ENCODE measurements at places on chromosomes 1 and 21. TPM values are rescaled to one million over a fixed set of nuclear protein-coding genes. Genes with fewer than 3 reads are reported as not detected.

The ACTA1 gene
- not detected for total RNA-seq

The WNT2B gene
- total RNA-seq: 8.5 TPM

The SYF2 gene
- 38.8 TPM for total RNA-seq

The ITGB2 gene
- 370 TPM for total RNA-seq

The INSRR gene
- not detected for total RNA-seq

The TOMM40L gene
- total RNA-seq: 11.6 TPM

The VSIG8 gene
- not detected for total RNA-seq

The HAO2 gene
- total RNA-seq: not detected

The CSF3R gene
- total RNA-seq: 202 TPM

The CAPN8 gene
- total RNA-seq: 83.5 TPM

The PRAMEF6 gene
- total RNA-seq: not detected

The ARHGAP30 gene
- total RNA-seq: 38.0 TPM

The FCRL5 gene
- 0.93 TPM for total RNA-seq

The CCDC27 gene
- not detected for total RNA-seq

The KRTAP11-1 gene
- not detected for total RNA-seq

- DNase-seq: no peak
Observed at GRCh38 chr1:93399781-93400180, 48.1 kb upstream of the FNBP1L start.

- DNase-seq: no peak
Observed at GRCh38 chr1:236079703-236080102, 14.8 kb upstream of the NID1 start.

- DNase-seq: no peak
Observed at GRCh38 chr1:214717351-214717750, 114.4 kb downstream of the CENPF start.

GRCh38 chr1:36565576-36566501, 83.1 kb upstream of the CSF3R start:
- DNase-seq: peak; percentile 34

GRCh38 chr1:157137408-157138219, 581 bp downstream of the ETV3 start:
- DNase-seq: no peak

- no peak for DNase-seq
Observed at GRCh38 chr1:214419650-214420049, 131.8 kb downstream of the PTPN14 start.

DNA sequence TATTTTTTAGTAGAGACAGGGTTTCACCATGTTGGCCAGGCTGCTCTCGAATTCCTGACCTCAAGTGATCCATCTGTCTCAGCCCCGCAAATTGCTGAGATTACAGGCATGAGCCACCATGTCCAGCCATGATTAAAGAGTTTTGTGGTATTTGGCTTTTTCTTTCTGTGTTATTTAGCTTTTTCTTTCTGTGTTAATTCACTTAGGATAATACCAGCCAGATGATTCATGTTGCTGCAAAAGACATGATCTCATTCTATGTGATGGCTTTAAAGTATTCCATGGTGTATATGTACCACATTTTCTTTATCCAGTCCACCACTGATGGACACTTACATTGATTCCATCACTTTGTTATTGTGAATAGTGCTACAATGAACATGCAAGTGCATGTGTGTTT, 1135.2 kb downstream of the AMY1C start:
- DNase-seq: no peak

- DNase-seq: peak; percentile 52
Observed at GRCh38 chr21:36297938-36298572, 21.9 kb upstream of the MORC3 start.

- DNase-seq: no peak
Observed at GRCh38 chr1:232990176-232991128, 40.0 kb downstream of the NTPCR start.

DNA sequence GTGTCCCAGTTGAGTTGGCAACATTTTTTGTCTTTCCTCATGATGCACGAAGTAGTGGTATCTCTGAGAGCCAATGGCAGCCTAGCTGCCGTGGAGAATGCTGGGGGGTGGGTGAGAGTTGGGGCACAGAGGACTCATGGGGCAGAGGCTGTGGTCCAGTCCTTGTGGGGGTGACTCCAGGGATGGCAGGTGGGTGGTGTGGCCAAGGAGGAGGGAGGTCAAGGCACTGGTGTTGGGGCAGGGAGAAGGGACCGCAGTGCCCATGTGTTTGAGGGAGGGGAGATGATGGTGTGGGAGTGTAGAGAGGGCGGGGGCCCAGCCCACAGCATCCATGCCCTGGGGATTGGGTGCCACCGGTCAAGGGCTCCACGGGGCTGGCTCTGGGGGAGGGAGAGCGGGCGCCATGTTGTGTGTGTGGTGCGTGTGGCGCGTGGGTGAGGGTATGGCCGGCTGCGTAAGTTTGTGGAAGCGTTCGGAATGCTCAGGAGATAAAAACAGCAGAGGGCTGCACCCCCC, 63.5 kb downstream of the PRKCZ start:
- DNase-seq: peak; percentile 29

- DNase-seq: no peak
Observed at GRCh38 chr1:67138813-67139499, 4.2 kb upstream of the C1orf141 start.

GRCh38 chr1:212771341-212771740, 20.2 kb downstream of the NSL1 start:
- no peak for DNase-seq

DNA sequence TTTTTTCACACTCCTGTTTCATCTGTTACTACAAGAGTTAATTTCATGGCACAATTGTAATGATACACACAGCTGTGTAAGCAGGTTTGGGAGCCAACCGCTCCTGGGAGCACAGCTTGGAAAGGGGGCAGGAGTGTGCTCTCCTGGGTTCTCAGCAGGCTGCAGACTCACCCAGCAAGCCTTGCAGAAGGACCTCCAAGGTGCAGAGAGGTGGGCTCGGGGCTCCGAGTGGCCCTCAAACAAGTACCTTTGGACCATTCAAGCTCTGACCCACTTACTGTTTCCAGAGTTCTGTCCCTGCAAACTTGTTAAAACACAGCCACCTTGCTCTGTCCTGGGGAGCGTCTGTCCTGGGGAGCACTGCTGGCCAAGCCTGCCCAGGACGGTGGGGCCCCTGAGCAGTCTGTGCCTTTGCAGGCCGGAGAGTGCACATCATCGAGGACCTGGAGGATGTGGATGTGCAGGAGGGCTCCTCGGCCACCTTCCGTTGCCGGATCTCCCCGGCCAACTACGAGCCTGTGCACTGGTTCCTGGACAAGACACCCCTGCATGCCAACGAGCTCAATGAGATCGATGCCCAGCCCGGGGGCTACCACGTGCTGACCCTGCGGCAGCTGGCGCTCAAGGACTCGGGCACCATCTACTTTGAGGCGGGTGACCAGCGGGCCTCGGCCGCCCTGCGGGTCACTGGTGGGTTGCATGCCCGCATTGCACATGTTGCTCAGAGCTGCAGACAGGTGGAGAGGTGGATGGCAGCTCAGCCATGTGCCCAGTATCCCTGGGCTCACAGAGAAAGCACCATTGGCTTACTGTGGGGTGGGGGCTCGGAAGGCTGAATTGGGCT, 78.0 kb downstream of the OBSCN start:
- DNase-seq: peak; percentile 59

- peak; percentile 52 for DNase-seq
Observed at GRCh38 chr21:46118316-46119143, 20.6 kb downstream of the COL6A2 start.

DNA sequence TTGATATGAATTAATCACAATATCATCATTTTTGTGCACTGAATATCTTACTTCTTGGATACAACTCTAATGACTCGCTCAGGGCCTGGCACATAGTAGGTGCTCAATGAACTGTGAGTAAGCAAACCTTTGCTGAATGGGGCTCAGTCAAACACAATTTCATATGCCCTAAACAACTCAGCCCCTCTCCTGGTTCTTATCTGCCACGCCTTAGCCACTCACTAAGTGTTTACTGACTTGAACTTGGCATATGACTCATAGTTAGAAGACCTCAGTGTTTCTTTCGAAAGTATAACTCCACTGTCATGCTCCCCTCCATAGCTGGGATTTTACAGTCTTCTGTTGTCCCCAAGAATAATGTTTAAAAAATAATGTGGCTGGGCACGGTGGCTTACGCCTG, 4.8 kb upstream of the IFNLR1 start:
- no peak for DNase-seq

DNA sequence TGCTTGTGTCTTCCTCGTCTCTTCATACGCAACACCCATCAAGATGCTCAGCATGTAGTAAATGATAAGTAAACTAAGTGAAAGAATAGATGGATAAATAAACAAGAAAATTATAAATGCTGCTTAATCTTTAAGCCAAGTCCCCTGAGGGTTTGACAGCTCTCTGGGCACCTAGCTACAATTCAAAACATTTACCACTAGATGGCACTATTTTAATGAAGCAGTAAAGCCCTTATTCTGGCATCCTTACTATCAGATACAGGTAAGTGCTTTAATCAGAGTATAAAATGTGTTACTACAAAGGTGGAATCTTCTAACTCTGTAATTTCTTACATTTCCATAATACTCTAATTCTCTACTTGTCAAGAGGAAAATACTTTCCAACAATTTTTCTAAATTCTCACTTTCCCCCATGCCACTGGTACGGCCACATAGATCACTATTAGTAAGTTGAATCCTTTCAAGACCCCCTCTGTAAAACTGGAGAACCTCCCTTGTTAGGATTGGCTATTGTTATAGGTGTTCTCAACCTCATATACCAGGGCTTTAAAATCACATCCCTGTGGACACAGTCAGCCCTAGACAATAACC, 137.8 kb downstream of the BARHL2 start:
- DNase-seq: no peak

DNA sequence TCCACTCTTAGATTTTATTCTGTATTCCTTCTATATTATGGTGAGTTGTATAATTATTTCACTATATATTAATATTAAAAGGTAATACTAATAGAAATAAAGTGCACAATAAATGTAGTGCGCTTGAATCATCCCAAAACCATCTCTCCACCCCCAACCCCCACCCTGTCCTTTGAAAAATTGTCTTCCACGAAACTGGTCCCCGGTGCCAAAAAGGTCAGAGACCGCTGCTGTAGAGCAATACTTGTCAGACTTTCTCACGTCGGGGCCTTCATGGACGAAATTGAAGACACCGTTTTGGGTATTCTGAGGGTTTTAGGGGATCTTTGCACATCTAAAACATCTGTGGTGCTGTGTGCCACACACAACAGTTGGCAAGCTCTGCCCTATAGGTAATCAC, 19.6 kb downstream of the DYRK1A start:
- DNase-seq: no peak

DNA sequence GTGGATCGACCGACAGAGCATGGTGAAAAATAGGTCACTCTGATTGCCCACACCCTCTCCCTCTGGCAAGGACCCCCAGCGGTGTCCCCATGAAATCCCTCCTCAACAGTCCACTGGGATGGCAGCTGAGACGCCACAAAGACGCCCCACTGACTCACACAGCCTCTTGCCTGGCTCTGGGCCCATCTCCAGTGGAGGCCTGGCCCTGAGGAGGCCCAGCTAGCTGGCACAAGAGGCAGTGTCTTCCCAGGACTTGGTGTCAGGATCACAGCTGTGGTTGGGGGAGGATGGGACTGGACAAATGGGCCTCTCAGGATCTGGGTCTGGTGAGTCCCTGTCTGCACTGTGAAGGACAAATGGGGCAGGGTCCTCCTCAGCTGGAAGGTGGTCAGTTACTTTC, 4.6 kb downstream of the ALX3 start:
- DNase-seq: no peak

GRCh38 chr1:71027991-71028390, 19.6 kb downstream of the PTGER3 start:
- DNase-seq: no peak

DNA sequence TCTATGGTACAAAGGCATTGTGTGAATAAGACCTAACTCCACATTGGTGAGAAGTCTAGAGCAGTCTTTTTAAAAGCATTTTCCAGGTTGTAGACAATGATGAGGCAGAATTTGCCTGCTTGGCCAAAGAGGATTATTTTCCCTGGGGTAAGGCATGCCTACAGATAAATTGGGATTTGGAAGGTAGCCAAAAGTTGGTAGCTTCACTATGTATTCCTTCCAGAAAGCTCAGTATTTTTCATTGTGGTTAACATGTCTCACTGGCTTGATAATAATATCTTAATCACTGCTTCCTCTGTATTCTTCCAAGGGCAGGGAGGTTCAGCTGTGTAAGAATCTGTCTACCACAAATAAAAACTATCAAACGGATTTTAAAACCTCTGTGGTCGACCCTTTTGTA, 590.8 kb upstream of the PRMT6 start:
- no peak for DNase-seq

DNA sequence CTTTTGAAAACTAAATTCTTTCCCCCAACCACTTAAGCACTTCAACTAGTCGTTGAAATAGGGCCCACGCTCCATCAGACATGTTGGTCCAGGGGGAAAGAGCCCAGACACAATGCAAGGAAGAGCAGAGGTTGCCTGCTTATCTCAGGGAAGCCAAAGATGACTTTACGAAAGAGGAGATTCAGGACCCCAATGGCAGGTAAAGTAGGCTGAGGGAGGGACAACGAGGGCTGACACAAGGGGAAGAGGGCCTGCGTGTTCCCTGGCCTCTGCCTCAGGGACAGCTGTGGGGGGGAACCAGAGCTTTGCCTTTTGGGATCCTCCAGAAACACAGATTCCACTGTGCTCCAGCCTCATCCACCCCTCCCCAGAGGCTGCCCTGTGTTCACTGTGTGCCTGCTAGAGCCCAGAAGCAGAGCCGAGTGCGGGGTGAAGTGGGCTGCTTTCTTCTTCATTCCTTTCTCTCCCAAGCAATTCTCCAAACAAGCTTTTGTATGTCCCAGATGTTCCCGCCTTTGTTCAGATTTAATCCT, 135.5 kb upstream of the GRIK3 start:
- no peak for DNase-seq

- DNase-seq: no peak
Observed at GRCh38 chr1:30310966-30311742, 412.2 kb downstream of the MATN1 start.

- peak; percentile 49 for DNase-seq
Observed at GRCh38 chr1:228391411-228392020, 15.1 kb downstream of the TRIM11 start.

DNA sequence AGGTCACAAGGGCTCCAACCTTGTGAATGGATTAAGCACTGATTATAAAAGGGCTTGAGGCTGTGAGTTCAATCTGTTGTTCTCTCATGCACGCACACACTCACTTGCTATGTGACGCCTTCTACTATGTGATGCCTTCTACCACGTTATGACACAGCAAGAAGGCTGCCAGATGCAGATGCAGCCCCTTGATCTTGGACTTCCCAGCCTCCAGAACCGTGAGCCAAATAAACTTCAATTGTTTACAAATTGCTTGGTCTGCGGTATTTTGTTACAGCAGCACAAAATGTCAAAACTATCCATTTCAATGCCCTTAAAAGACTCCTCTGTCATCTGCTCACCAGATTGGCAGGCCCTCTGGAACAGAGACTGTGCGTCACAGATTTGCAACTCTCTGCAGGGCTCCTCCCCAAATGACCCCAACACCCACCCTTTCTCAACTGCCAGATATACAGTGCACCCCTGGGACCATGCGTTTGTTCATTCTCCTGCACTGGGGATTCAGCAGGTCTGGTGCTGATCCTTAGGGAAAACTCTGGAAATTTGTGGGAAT, 47.8 kb upstream of the KANK4 start:
- no peak for DNase-seq

DNA sequence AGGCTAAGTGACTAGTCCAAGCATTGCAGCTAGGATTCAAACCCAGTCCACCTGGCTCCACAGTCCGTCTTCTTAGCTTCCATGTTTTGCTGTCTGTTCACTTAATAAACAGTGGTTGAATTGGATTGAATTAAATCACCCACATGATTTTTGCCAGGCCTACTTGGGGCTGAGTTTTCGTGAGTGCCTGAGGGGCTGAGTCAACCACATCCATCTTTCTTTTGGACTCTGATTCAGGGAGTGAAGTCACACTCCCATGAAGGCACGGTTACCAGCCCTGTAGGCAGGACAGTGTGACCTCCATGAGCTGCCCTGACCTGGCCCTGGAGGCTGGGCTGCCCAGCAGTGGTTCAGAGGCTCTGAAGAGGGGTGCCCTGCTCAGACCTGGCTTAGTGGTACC, 123.7 kb downstream of the ACTL8 start:
- peak; percentile 19 for DNase-seq

All from upper lobe of right lung (tissue), 1 donor.